ENCODE measurements at places on chromosomes 16 and 17. TPM values are rescaled to one million over a fixed set of nuclear protein-coding genes. Genes with fewer than 3 reads are reported as not detected.
A peak's percentile ranks its signal among the peaks of the same experiment; 100 is the strongest.

GRCh38 chr17:66317629-66318028 lies 15.2 kb downstream of the PRKCA start:
- no peak overlapping the region for H3K4me3 ChIP-seq
- H3K4me1 ChIP-seq = no peaks in the 10 kb centered on the region
- H3K27me3 ChIP-seq = no peaks in the 10 kb centered on the region
- DNase-seq = no peak
- H3K27ac ChIP-seq = no peak overlapping the region

DNA sequence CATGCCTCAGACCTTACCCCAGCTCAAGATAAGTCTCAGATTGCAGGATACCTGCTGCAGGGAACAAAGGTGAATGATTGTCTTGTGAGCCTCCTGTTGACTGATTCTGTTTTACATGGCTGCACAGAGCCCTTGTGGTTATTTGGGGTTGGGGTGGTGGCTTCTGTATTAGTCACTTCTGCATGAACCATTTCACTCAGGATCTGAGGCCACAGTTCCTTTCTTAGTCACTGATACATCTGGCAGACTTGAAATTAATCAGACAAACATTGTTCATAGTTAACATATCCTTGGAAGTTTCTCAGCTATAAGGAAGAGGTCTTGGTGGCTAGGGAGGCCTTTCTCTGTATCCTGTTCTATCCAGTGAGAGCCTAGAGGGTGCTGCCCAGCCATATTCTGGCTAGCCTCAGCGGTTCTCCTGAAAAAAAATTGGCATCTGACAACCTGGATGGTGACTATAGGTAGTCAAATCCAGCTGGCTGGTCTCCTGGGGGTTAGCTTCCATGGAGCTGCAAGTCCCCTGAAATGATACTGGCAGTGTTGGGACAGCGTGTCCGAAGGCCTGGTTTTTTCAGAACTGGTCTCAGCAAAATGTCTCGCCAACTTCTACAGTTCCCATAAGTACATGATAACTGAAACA lies 8.4 kb upstream of the PLK1 start:
- H3K36me3 ChIP-seq = peaks cover 49% of the 10 kb centered on the region
- no peak for DNase-seq
- H3K27ac ChIP-seq = no peak overlapping the region

DNA sequence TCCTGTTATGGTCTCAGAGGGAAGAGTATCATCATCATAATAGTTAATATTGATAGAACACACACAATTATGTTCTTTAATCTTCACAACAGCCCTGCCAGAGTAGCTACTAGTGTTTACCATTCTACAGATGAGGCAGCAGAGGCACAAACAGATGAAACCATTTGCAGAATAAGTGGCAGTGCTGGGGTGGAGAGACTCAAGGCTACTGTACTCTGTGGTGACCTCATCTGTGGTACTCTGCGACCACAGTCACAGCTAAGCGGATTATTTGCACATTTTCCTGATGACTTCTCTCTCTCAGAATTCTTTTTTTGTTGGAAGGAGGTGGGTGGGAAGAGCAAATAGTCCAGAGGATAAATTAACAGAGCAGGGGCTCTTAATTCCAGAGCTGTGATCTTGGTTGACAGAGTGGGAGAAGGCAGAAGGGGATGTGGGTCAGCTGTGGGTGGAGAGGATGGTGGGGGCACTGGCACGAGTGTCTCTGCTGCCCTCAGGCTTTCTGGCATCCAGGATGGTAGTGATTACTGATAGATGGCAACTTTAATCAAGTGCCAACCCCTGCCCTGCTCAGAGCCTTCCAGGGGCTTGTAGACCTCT lies 41.8 kb downstream of the MRM1 start:
- H3K4me3 ChIP-seq = no peak overlapping the region
- H3K27ac ChIP-seq = no peak overlapping the region
- no peaks in the 10 kb centered on the region for H3K36me3 ChIP-seq
- peaks cover 26% of the 10 kb centered on the region for H3K27me3 ChIP-seq
- no peak for DNase-seq

GRCh38 chr16:10879681-10880589 lies 2.9 kb downstream of the CIITA start:
- peak overlapping the region; percentile 6 for H3K27ac ChIP-seq
- H3K27me3 ChIP-seq = no peaks in the 10 kb centered on the region
- peak overlapping the region; percentile 80 for H3K4me3 ChIP-seq
- DNase-seq = no peak
- no peaks in the 10 kb centered on the region for H3K36me3 ChIP-seq
- H3K4me1 ChIP-seq = peaks cover 18% of the 10 kb centered on the region

DNA sequence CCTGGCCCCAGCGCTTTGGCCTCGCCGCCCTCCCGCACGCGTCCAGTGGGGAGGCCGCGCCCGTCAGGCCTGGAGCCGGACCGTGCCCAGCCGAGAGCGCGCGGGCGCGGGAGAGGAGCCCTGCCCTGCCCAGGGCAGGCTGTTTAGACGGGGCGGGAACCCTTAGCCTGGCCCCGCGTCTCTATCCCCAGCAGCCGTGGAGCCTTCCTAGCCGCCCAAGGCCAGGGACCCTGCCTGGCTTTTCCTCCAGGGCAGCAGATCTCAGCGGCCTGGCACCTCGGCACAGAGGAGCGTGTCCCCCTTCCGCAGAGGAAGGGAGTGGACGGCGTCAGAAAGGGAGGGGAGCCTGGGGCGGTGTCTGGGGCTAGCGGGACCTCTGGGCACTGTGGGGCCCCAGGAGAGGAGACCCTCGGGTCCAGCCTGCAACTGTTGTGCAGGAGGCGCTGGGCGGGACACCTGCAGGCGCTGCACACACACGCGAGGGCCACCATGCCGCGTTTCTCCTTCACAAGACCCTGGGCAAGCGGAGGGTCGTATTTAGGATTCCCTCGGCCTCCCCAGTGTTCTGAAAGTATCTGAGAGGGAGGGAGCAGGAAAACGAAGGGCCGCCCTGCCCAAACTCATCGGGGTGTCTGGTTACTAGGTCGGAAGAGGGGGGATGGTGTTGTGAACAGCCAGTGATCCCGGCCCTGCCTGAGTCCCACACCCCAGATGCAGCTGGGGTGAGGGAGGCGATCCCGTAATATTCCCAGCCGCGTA lies 2.3 kb upstream of the NPTX1 start:
- H3K4me3 ChIP-seq = peak overlapping the region; percentile 61
- peaks cover 56% of the 10 kb centered on the region for H3K27me3 ChIP-seq
- DNase-seq = no peak
- no peaks in the 10 kb centered on the region for H3K36me3 ChIP-seq

The SCGB1C2 gene
- not detected for total RNA-seq

The LASP1 gene
- 87.2 TPM for total RNA-seq

Data from thoracic aorta (tissue), 2 donors.